Fibroblast of skin of left quadriceps (primary cell): ENCODE measurements at places on chromosomes 16 and 17.

GRCh38 chr17:19539841-19540311, 6.2 kb downstream of the SLC47A1 start:
- no peak for DNase-seq

- DNase-seq = no peak
Measured at GRCh38 chr17:72510351-72511016, 389.7 kb downstream of the SOX9 start.

DNA sequence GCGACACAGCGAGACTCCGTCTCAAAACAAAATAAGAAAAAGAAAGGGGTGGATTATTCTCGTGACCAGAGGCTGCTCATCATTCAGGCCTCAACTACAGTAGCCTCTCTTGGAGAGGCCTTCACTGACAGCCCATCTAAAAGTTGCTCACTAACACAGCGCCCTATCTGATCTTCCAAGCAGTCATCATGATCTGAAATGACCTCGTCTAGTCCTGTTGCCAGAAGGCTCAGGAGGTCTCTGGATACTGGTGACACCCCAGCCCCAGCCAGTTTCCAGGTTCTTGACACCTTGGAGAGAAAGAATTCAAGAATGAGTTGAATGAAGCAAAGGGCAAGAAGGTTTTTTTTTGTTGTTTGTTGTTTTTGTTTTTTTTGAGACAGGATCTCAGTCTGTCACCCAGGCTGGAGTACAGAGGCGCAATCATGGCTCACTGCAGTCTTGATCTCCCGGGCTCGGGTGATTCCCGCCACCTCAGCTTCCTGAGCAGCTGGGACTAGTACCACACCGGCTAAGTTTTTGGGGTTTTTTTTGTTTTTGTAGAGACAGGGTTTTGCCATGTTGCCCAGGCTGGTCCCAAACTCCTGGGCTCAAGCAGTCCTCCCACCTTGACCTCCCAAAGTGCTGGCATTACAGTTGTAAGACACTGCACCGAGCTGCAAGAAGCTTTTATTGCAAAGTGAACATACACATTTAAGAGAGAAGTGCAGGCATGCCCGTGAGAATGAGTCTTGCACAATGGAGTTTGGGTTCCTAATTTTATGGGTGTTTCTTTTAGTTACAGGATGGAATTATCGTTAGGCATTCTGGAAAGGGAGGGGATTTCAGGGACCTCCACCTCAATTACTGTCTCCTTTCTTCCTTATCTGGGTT, 2.7 kb upstream of the ZC3H7A start:
- no peak for DNase-seq

GRCh38 chr17:41529491-41529915, 1.4 kb upstream of the KRT19 start:
- DNase-seq = no peak

- DNase-seq = no peak
Measured at GRCh38 chr17:8105957-8106398, 12.3 kb downstream of the ALOXE3 start.

DNA sequence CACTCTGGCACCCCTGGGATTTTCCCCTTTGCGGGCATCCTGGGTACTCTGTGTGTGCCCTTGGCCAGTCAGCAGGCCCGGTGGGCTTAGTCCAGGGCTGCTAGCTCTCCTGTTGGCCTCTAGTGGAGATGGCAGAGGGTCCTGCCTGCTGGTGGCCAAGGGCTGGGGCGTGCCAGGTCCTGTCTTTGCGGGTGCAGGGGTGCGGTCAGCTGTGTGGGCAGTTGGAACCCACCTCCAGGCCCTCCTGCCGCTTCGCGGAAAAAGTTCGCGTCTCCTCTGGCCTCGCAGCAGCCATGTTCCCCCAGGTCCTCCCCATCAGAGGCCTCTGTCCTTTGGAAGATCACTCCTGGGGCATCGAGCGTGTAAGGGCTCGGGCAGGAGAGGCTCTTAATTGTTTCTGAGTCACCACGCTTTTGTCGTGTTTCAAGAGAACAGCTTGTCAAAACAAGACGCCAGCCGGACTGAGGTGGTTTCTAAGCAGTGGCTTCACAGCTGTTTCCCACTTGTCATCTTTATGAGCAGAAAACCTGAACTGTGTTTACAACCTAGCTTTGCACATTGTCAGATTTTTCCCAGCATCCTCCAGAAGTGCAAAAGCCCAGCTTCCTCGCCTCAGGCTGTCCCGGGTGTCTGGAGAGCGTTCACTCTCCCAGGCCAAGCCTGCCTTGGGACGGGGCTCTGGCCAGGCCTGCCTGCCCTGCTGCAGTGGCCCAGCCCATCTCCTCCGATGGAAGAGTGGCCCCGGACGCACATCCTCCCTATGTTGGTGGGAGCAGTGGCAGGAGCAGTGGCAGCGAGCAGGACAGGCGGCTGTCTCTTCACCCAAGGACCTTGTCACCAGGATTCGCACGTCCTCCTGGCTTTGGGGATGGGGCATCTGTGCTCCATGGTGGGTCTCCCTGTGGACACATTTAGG, 5.0 kb upstream of the DNASE1L2 start:
- DNase-seq = no peak

GRCh38 chr17:78924481-78925151, 571 bp downstream of the TIMP2 start:
- no peak for DNase-seq

- peak; percentile 21 for DNase-seq
Measured at GRCh38 chr16:69482410-69482991, 58.1 kb downstream of the CYB5B start.

GRCh38 chr16:10151718-10152117, 30.5 kb downstream of the GRIN2A start:
- DNase-seq = no peak

GRCh38 chr17:78359321-78359996, 418 bp downstream of the SOCS3 start:
- no peak for DNase-seq

DNA sequence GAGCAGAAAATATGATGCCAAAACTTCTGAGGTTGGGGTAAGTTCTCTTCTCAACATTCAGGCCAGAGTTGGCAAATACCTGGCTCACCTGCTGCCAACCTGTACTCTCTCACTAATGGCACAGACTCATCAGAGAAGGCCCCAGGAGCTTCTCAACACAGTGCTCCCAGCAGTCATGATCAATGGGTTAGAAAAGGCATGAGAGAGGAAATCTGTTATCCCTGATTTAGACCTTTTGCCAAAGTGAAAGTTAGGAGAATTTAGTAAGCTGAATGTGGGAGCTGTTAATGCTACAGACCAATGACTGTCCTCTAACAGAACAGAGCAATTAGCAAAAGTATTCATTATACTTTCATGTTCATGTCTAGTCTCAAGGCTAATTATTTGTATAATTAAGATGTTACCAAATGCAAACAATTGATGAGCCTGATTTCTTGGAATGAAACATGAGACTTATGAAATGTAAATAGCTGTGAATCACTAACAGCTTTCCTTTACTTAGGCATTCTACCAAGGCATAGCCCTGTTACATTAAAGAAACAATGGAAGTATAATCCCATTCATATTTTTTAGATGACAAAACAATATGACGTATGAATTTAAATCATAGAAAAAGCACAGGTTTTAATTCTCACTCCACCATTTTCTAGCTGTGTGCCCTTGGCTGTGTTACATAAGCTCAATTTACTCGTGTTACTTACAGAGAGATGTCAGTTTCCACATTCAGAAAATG, 68.7 kb upstream of the MARCHF10 start:
- DNase-seq = no peak

- DNase-seq = no peak
Measured at GRCh38 chr16:27983244-27983643, 80.3 kb downstream of the GSG1L start.

GRCh38 chr17:8673612-8674011, 43.1 kb upstream of the MYH10 start:
- DNase-seq = peak; percentile 66

DNA sequence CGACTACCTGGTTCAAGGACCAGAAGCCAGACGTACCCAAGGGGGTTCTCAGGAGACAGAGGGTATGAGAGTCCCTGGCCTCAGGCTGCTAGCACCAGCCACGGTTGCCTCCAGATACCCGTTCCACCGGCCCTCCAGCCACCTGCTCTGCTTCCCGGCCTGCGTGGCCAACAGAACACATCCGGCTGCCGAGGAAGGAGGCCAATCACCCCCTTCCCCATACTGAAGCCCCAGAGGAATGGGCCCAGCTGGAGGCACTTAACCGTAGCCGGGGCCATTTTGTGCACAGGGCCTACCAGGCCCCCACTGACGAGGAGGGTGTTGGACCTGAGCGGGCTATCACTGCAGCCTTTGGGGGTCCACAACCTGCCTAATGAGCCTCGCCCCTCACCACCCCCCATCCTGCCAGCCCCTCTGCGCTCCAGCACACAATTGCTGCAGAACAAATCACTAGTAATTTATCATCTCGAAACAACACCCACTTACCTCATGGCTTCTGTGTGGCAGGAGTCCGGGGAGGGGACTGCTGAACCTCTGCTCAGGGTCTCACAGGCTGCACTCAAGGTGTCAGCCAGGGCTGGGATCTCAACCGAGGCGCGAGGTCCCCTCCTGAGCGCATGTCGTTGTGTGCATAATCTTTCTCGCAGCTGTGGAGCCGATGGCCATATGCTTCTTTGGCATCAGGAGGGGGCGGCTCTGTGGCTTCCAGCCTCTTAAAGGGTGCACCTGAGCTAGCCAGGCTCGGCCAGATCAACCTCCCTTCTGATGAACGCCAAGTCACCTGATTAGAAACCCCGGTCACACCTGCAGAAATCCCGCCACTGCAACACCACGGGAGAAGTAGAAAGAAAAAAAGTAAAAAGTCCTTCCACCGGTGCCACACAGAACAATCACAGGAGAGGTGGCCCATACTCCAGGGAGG, 10.1 kb upstream of the KREMEN2 start:
- no peak for DNase-seq
